ENCODE measurements at places on chromosomes 11 and 22.

DNA sequence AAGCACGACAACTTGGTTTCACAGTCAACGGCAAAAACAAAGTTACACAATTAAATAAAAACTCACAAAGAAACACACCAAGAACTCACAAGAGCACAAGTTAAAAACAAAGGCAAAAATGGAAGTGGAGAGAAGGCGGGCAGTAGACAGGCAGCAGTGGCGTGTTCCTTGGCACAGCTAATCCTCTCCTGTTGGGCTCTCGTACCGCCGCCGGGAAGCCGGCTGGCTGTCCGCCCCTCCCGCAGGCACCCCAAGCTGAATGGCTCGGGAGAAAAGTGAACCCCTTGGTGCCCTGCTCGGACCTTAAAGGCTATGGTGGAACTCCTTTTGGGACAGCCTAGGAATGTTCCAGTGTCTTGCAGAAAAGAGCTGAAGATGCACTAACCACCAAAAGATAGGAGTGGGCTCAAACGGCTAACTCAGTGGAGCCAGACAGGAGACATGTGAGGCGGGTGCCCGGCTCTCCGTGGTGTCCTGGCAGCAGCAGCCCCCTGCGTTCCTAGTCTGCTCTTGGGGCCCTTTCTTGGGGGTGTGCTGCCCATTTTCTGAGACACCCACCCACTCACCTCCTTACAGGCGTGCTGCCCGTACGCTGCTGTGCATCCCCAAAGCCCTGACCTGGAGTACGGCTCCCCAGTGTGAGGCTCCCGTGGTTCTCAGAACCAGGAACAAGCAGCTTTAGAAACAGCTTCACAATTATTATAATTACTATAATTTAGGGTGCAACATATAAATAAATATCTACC is 86.1 kb upstream of the BID start:
- no peak for DNase-seq

- no peak for DNase-seq
Measured at GRCh38 chr11:19394525-19395016, 153.8 kb upstream of the E2F8 start.

DNA sequence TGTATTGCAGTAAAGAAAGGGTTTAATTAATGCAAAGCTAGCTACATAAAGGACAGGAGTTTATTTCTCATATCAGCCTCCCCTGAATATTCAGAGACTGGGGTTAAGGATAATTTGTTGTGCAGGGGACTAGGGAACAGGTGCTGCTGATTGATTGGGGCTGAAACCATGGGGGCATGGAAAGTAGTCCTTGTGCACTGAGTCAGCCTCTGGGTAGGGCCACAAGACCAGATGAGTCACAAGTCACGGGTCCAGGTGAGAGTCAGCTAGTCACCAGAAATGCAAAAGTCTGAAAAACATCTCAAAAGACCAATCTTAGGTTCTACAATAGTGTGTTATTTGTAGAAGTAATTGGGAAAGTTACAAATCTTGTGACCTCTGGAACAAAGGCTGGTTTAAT is 32.9 kb upstream of the SYT13 start:
- no peak for DNase-seq

- DNase-seq, result no peak
Measured at GRCh38 chr11:76610871-76611475, 59.6 kb downstream of the LRRC32 start.

DNA sequence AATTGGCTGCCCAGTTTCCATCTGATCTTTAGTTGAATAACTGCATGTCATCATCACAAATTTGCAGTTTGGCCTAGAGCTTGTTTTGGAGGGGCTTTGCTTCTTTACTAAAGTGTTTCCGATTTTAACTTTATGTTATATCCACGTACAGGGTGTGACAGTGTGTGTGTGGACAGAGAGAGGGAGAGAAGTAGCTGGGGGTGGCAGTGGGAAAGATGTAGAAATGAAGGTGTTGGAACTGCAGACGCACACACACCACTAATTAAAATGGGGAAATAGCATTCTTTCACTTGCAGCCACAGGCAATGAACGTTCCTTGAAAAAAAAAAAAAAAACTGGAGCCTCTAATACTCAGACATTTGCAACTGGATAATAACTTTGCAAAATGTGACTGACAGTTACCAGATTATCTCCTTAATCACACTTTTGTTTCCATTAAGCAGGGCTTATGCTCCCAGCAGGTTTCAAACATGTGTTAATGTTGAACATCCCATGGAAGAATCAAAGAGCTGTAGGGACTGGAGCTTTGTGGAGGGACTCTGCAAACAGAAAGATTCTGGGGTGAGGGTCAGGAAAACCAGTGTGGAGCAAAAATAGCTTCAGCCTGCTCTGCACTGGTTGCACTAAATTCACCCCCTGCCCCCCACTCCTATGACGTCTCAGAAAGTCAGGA is 238.1 kb upstream of the TENM4 start:
- no peak for DNase-seq

DNA sequence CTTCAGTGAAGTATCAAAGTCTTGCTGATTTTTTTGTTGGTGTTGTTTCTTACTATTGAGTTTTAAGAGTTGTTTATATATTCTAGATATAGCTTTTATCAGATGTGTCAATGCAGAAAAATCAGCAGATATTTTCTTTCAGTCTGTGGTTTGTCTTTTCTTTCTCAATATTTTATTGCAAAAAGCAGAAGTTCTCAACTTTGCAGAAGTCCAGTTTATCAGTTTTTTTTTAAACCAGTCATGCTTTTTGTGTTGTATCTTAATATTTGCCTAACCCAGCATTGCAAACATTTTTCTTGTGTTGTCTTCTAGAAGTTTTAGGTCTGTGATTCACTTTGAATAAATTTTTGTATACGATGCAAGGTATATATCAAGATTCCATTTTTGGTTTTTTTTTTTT is 7.0 kb downstream of the ASRGL1 start:
- DNase-seq, result no peak

- peak; percentile 18 for DNase-seq
Measured at GRCh38 chr11:44596525-44597276, 31.2 kb downstream of the CD82 start.

GRCh38 chr11:120386774-120387371 is 50.7 kb downstream of the ARHGEF12 start:
- DNase-seq, result no peak

GRCh38 chr22:21712751-21713427 is 22.7 kb downstream of the YPEL1 start:
- DNase-seq, result peak; percentile 72

- no peak for DNase-seq
Measured at GRCh38 chr22:39580006-39580441, 9.5 kb downstream of the CACNA1I start.

GRCh38 chr22:20457506-20458240 is 20.0 kb upstream of the SCARF2 start:
- DNase-seq, result no peak

DNA sequence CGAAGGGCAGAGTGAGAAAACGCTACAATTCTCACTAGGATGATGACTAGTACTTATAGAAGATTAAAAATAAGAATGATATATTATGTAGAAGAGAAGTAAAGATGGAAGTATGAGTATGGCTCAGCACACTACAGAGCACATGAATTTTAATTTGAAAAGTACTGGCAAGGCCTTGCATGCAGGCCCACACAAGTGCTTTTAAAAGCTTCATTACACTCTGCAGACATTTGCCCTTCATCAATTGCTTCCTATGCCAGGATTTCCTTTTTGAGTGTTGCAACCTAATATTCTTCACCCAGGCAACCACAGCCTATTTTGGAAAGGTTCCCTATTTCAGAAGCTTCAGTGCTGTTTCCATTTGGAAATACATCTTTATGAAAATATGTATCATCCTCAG is 81.1 kb downstream of the LARGE2 start:
- no peak for DNase-seq

DNA sequence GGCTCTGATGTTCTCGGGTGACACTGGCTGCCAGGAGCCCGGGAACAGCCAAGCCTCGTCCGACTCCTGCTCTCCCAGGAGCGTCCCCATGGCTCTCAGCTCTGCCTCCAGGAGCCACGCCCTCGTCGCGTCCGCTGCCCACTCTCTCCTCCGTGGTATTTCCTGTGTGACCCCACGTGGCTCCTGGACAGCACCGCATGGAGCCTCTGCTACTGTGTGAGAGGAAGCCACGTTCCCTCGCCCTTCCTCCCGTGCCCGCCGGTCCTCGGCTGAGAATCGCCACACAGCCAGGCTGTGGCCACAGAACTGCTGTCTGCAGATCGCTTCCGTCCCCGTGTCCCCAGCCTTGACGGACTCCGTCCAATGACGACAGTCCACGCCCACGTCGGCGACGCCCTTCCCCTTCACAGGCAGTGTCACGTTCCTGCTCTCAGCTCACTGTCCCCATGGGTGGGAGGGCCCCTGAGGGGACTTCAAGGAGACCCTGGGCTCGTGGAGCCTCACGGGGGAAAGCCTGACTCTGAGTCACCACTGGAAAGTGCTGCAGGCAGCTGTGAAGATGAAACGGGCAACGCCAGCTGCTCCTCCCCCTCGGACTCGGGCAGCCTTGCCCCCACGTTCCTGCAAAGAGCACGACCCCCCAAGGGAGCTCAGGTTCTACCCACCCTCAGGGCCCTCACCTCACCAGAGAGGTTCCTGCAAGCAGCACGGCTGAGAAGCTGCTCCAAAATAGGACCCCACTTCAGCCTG is 458.5 kb downstream of the BRD1 start:
- no peak for DNase-seq

Data from germinal center (tissue), 1 donor.